Stomach (tissue), 19 donors: ENCODE measurements at places on chromosomes 7 and 10. TPM values are rescaled to one million over a fixed set of nuclear protein-coding genes. Genes with fewer than 3 reads are reported as not detected.

The MAT1A gene
- not detected for total RNA-seq

The NKX1-2 gene
- total RNA-seq = not detected

The GNB2 gene
- total RNA-seq = 290 TPM

The EPHB6 gene
- total RNA-seq = 7.5 TPM

The SPDYE2 gene
- total RNA-seq = not detected

The OGDHL gene
- 4.7 TPM for total RNA-seq

The ZNF117 gene
- 15.6 TPM for total RNA-seq

The VPS37D gene
- not detected for total RNA-seq

The AGAP5 gene
- 20.1 TPM for total RNA-seq

The GDF10 gene
- not detected for total RNA-seq

The CARD11 gene
- total RNA-seq = 6.2 TPM

The CHRM2 gene
- total RNA-seq = 50.9 TPM

The GRID2IP gene
- not detected for total RNA-seq

The TDRD1 gene
- total RNA-seq = 0.92 TPM

DNA sequence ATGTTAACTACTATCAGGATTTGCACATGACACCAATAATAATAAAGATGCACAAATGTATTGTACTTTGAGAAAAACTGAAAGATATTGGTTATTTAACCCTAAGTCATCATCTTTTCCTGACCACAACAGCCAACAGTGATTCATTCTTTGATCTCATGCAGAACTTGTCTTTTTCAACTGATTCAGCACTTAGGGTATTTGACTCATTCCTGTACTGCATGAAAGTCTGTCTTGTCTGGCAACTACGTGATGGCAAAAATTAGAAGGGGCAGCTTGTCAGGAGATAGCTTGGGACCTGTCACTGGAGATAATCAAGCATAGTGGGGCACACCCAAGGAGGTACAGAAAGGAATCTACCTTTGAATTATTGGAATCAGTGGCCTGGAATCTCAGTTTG is 77.8 kb upstream of the LRRC17 start:
- DNase-seq = no peak

GRCh38 chr10:97182288-97182990 is 3.3 kb downstream of the SLIT1 start:
- no peak for DNase-seq

DNA sequence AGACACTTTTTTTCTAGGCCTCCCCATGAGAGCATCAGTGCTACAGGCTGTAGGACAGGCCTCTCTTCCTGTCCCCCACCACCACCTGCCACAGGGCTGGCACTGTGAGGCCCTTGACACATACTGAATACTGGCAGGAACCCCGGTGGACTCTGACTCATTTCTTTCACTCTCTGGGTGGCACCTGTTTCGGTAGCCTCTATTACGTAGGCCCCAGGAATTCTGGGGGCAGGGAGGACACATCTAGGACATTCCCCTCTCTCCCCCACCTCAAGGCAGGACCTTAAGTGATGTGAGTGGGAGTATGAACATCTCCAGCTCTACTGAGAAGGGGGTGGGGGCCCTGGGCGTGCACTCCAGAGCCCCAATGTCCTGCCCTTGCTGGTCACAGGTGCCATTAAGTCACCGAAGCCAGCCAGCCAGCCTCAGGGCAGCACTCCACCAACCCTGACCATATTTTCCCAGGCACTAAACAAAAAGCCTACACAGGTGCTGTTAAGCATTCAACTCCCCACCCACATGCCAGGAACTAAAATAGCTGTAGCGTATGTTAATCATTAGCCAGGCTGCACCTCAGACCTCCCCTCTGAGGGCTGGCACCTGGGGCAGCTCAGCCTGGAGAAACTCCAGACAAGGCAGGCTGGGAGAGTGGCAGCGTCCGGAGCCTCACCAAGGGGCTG is 8.9 kb downstream of the ANXA11 start:
- peak; percentile 90 for DNase-seq

GRCh38 chr10:89468191-89468965 is 54.0 kb downstream of the IFIT5 start:
- no peak for DNase-seq

GRCh38 chr7:155840909-155841308 is 28.6 kb upstream of the SHH start:
- DNase-seq = no peak

- DNase-seq = peak; percentile 38
These were observed 8.8 kb upstream of the ZC3HAV1 start for GRCh38 chr7:139118234-139118804.

GRCh38 chr10:119045561-119045960 is 16.0 kb downstream of the NANOS1 start:
- DNase-seq = no peak

GRCh38 chr7:23593706-23594105 is 3.5 kb upstream of the CCDC126 start:
- DNase-seq = no peak

GRCh38 chr10:52249850-52250395 is 64.2 kb upstream of the DKK1 start:
- DNase-seq = no peak

GRCh38 chr10:12177642-12178041 is 18.0 kb downstream of the NUDT5 start:
- no peak for DNase-seq

- no peak for DNase-seq
These were observed 28.7 kb upstream of the ADARB2 start for GRCh38 chr10:1766049-1766448.

DNA sequence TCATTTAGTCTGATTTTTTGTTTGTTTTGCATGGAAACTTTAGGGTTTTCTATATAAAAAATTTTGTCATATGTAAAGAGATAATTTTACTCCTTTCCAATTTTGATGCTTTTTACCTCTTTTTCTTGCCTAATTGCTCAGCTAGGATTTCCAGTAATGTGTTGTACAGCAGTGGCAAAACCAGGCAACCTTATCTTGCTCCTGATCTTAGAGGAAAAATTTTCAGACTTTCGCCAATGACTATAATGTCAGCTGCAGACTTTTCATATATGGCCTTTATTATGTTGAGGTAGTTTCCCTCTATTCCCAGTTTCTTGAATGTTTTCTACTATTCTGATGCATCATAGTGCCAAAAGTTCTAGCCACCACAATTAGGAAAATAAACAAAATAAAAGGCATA is 126.3 kb downstream of the ALOX5 start:
- DNase-seq = no peak

DNA sequence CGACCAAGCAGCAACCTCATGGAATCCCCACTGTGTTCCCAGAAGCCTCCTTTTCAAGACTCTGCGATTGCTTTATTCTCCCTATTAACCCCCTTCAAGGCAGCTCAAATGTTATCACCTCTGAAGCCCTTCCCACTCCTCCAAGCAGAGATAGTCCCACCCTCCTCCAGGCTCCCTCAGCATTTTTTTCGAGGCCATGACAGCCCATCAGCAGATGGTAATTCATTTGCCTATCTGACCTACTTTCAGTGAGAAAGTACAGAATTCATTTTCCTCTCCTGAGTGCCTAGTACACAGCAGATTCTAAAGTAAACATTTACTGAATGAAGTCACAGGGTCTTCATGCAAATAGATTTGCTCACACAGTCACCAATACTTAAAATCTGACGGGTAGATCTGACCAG is 47.8 kb downstream of the HERPUD2 start:
- DNase-seq = no peak

- DNase-seq = no peak
These were observed 42.8 kb downstream of the CTTNBP2 start for GRCh38 chr7:117830422-117830954.

- no peak for DNase-seq
These were observed 609.4 kb upstream of the PCDH15 start for GRCh38 chr10:55410415-55410885.

DNA sequence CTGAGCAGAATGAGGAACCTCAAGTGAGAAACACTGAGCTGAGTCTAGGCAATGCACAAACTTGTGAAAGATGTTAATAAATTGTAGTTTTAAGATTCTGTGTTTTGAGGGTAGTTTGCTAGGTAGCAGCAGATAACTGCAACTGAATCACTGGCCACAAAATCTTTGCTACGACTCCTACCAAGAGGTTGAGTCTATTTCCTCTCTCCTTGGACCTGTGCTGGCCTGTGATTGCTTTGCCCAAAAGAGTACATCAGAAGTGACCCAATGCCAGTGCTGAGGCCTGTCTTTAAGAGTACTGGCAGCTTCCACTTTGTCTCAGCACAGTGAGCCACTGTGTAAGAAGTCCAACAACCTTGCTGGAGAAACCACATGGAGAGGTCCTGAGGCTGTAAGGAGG is 11.9 kb upstream of the TSPAN13 start:
- DNase-seq = no peak

DNA sequence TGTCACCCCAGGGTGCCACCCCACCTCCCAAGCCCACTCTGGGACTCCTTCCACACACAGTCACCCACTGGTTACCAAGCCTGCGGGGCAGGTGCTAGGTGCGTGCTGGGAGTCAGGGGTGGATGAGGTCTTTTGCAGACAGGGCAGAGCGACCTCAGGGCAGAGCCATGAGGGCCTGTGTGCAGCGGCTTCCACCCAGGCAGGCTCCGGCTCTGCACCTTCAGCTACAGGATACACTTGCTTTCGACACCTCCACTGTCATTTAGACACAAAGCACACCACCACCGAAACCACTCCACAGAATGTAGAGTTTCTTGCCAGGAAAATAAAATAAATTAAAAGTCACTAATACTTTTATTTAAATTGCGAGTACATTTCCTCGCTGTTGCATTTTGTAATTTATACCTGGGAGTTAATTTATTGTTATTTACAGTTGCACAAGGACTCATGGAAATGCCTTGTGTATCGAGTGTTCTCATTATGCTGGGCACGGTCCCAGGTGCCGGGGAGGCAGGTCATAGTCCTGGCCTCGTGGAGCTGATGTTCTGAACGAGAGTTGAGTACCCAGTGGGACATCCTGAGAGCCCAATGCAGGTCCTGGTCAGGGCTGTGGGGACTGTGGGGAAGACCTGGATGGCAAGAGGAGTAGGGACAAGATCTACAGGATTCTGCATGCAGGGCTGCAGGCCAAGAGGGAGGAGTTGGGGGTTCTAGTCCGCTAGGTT is 127.8 kb downstream of the CUX1 start:
- DNase-seq = no peak

GRCh38 chr10:44947371-44948152 is 12.0 kb upstream of the RASSF4 start:
- DNase-seq = no peak

- DNase-seq = no peak
These were observed 1148.5 kb upstream of the AUTS2 start for GRCh38 chr7:68449816-68450215.

GRCh38 chr10:31099664-31100063 is 68.0 kb upstream of the ZNF438 start:
- DNase-seq = peak; percentile 46

- DNase-seq = no peak
These were observed 116.2 kb downstream of the SLC25A13 start for GRCh38 chr7:96205665-96206064.

DNA sequence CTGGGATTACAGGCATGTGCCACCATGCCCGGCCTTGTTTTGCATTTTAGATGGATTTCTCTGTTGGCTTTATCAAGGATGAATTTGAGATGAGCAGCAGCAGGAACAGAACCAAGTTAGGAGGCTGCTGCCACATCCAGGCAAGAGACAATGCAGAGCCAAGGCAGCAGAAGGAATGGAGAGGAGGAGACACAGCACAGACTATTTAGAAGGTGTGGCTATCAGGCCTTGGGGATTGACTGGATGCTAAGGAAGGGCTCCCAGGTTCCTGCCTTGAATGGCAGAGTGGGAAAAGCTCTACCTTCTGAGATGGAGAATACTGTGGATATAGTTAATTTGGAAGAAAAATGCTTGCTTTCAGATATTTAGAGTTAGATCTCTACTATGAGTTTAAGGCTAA is 484.7 kb upstream of the C7orf33 start:
- no peak for DNase-seq

- DNase-seq = peak; percentile 69
These were observed 17.5 kb downstream of the ATP6V1F start for GRCh38 chr7:128879939-128880746.

DNA sequence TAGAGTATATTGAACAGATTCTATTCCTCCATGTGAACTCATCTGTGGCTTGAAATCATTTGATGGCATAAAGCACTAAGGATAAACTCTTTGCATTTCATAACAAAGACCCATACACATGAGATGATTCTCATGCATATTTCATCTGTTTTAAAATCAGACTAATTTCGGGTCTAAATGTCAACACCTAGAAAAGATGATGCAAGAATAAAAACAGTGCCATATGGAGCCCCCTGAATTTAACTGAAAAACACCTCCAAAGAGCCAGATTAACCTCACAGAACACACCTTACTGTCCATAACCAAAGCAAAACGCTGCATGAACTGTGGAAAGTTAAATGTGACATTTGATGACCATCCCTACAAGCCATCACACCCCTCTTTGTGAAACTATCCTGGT is 59.7 kb downstream of the ELAPOR2 start:
- DNase-seq = no peak

DNA sequence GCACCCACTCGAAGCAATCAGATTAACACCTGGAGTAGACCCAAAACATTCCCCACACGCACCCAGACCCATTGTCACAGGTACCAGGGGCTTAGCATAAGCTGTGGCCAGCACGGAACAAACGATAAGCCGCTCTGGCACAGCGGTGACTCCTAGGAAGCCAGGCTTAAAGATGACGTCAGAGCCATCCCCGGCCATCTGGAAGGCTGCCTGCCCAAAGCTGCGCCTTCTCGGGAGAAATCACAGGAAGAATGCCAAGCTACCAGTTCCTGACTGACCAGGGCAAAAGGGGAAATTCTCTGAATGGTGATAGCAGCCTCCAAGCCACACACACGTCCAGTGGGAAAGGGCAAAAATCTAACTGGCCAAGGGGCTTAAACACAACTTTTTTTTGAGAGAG is 13.0 kb upstream of the WIPI2 start:
- peak; percentile 61 for DNase-seq

- peak; percentile 28 for DNase-seq
These were observed 98.1 kb downstream of the MBL2 start for GRCh38 chr10:52674474-52674873.

DNA sequence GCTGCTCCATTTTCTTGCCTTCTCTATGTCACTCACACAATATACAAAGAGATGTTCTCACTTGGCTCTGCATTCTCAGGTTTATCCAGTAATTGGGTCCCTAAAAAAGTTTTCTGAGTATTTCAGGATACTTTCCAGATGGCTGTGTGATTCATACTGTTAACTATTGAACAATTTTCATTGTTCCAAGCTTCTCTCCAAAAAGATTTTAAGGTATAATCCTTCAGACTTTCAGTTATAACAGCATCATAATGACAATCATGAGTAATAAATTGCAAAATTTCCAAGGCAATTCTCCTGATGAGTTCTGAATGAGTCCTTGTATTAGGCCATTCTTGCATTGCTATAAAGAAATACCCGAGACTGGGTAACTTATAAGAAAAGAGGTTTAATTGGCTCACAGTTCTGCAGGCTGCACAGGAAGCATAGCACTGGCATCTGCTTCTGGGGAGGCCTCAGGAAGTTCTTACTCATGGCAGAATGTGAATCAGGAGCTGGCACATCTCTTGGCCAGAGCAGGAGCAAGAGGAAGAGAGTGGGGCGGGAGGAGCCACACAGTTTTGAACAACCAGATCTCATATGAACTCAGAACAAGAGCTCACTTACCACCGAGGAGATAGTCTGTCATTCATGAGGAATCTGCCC is 148.1 kb downstream of the SLC16A9 start:
- DNase-seq = no peak
